ENCODE measurements at places on chromosomes 11 and 22.

DNA sequence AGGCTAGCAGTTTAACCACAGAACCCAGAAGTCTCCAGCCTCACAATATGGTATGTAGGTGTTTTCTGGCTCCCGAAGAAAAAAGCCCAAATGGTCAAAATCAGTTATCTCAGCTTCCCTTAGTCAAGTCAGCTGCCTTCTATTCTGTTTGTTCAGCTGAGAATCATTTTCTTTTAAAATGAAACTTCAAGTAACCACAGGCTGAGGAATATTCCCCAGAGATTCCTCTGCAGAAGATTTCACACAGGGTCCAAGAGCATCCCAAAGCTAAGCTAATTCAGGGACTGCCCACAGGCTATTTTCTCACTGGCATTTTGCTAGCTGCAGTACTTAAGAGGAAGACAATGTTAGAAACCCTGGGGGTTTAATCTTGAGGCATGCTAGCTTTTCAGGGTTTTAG is 977.0 kb upstream of the CHORDC1 start:
- DNase-seq = no peak

DNA sequence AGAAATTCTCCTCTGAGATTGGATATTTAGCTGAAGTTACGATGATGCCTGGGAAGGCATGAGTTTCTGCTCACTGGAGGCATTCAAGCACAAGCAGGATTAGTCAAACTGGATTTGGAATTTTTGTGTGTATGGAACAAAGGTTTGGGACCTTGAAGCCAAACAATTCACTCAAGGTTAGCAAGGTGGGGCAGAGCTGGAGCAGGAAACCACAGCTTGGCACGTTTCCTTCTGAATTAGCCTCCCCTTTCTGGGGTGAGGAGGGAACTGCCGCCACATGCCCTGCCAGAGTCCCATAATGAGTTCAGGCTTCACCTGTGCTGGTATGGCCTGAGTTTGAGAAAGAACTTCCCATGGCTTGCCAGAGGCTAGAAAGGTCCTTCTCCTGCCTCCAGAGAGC is 50.9 kb upstream of the RRAS2 start:
- DNase-seq = no peak

DNA sequence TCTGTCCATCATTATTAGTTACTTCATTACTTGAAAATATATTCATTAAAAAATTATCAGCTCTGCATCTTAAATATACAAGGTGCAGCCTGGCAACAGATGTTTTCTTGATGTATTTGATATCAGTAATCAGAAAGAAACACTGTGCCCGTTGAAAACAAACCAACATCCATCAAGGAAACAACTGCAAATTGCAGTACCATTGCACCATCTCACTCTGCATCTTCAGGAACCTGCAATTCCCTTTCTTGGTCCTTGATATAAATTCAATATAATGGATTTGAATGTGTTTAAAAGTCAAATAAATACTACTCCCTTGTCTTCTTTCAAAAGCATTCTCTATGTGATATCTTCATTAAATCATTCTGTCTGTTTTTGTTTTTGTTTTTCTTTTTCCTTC is 1131.2 kb downstream of the FAM181B start:
- no peak for DNase-seq

DNA sequence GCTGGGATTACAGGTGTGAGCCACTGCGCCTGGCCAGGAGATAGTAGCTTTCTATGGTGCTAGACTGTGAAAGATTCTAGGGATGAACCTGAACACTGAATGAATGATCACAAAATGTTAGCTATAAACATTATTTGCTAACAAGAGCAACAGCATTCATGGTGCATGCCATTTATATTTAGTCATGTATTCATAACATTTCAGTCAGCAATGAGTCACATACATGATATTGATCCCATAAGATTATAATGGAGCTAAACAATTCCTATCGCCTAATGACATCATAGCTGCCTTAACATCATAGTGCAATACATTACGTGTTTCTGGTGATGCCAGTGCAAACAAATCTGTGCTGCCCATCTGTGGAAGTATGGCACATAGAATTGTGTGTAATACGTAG is 164.1 kb downstream of the ARHGAP42 start:
- DNase-seq = no peak

DNA sequence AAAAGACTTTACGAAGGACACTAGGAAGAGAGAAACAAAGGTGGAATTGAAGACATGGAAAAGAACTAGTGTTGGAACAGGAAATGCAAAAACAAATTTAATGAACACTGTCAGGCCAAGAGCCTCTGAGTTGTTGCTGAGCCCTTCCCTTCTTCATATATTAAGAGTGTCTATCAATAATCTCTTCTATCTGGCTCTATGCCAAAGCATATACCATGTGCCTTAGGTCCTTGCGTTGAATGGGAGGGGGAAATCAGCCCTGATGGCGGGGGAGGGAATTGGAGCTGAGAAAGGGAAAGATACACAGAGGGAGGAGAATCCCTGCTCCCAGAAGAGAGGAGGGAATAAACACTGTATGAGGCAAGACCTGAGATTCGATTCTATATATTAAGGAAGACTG is 5.5 kb upstream of the OR52B6 start:
- no peak for DNase-seq
